ENCODE measurements at places on chromosomes 7 and 10.

DNA sequence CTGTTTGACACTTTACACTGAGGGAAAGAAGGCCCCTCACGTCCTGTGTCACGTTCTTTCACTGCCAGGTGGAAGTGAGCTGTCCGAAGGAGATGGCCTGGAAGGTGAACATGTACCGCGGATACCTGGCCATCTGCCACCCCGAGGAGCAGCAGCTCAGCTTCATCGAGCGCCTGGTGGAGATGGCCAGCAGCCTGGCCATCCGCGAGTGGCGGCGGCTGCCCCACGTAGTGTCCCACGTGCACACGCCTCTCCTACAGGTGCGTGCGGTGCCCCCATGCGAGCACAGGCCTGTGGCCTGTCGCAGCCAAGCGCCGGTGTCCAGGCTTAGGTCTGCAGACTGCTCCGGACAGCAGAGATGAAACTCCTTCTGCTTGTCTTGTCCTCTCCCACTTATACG is 103.4 kb downstream of the TRRAP start:
- DNase-seq, result no peak

DNA sequence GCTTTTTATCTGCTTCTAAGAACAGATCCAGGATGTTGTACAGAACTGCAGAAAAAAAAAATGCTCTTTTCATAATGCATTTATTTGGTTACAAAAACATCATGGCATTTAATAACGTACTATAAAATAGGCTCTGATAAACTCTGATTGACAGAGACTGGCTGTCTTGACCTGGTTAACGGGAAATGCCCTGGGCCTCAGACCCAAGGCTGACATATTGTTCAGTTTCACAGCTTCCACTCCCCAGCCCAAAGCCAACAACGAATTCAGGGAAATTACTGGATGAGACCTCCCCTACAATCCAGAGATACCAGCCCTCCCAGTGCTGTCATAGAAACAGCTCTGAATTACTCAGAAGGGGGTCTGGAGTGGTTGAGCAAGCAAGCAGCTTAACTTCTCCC is 260.1 kb downstream of the CREB5 start:
- no peak for DNase-seq

GRCh38 chr7:101629171-101629570 is at the start of gene MYL10:
MYL10 (minus strand) TSS chr7:101629296; CDS start chr7:101629118, 178 bp downstream.
- DNase-seq, result no peak

- DNase-seq, result no peak
Observed at GRCh38 chr7:139511315-139511714, 12.2 kb upstream of the CLEC2L start.

DNA sequence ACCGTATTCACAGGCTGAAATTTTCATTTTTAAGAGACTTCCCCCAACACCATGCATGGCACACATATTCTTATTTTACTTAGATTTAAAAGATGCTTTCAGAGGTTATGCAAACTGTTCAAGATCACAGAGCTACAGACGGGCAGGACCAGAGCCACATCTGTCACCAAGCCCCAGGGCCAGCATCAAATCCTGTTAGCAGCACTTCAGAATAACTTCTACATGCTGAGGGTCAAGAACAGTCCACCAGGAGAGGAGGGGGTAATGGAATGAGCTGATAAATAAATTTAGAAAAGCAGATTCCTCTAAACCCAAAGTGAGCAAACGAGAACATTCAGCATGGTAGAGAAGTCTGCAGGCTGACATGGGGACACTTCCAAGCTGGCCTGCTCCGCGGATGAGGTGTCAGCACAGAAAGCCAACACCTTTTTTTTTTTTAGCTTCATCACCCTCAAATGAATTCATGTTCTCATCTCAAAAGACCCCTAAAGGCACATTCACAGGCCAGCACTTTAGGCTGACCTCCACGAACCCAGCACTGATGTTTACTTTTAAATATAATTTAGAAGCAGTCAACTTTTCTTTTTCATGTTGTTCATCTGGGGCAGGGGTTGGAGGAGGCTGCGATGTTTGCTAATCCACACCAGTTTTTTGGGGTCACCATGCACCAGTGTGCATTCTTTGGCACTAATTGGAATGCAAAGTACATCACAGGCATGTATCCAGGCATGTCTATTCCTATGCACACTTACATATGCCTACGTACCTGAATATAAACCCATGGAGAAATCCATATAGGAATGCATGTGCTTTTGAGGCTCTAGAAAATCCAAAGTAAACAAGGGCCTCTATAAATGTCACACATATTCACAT is 249.0 kb downstream of the TNS3 start:
- DNase-seq, result no peak

Data from stimulated activated CD8-positive, alpha-beta memory T cell treated with anti-CD3 and anti-CD28 coated beads, Interleukin-7, amount 100 ng/mL, for 1 hour (primary cell).